ENCODE measurements at places on chromosomes 1 and 21.
A peak's percentile ranks its signal among the peaks of the same experiment; 100 is the strongest.

- DNase-seq, result no peak
Measured at GRCh38 chr1:54580856-54581550, 33.0 kb downstream of the ACOT11 start.

DNA sequence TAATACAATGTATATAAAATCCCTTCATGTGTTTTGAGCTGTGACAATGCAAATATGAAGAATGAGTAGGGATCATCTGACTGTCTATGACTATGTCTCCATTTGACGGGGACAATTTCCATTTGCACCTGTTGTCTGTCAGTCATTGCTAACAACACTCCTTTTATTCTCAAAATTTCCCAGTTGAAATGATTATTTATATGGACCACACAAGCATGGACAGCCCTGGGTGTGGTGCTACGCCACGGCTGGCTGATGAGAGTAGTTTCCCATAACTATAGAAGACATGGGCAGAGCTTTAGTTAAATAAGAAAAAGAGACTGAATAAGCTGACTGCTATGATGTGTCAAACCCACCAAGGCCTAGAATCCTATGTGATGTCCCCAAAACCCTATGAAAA lies 135.8 kb downstream of the MAP3K21 start:
- no peak for DNase-seq

DNA sequence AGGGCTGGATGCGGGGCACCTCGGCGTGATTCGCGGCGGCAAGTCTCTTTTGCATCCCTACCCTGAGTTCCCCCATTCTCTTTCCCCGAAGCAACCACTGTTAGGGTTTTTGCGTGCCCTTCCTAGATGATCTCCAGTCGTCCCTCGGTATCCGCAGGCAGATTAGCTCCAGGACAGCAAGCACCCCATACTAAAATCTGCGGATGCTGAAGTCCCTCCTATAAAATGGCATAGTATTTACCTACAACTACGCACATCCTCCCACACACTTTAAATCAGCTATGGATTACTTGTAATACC lies 22.8 kb upstream of the CFAP126 start:
- DNase-seq, result no peak

- DNase-seq, result no peak
Measured at GRCh38 chr1:81377406-81377805, 423.3 kb upstream of the ADGRL2 start.

- peak; percentile 62 for DNase-seq
Measured at GRCh38 chr1:206508956-206509355, 1.6 kb downstream of the RASSF5 start.

DNA sequence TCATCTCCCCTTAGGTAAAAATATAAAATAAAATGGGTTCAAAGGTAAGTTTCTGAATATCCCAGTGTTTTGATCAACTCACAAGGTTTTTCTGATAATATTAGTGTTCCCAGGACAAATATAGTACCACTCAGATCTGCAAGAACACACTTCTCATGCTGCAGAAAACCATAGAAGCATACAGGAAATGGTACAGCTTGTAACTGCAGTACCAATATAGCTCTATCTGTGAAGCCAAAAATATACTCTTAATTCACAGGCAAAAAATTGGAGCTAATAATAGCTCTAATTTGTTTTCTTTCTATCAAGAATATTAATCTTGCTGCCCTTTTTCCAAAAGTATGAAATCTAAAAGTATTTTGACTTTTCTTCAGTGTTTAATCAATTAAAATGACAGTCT lies 13.2 kb downstream of the VPS45 start:
- DNase-seq, result no peak

GRCh38 chr1:203695116-203695515 lies 68.5 kb downstream of the ATP2B4 start:
- no peak for DNase-seq

DNA sequence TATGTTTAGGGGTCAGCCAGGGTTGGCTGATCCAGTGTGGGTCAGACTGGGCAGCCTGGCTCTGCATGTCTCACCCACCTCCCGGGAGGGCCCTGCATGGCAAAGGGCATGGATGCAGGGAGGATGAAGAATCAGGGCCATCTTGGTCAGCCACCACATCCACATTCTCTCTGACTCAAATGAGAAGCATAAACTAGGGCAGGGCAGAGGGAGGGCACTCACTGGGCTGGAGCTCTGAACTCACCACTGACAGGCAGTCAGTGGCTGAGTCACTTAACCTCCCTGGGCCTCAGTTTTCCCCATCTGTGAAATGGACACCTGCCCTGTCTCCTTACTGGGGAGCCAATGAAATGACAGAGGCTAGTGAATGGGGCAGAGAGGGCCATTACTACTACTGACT lies 4.3 kb upstream of the CELA2A start:
- peak; percentile 23 for DNase-seq

DNA sequence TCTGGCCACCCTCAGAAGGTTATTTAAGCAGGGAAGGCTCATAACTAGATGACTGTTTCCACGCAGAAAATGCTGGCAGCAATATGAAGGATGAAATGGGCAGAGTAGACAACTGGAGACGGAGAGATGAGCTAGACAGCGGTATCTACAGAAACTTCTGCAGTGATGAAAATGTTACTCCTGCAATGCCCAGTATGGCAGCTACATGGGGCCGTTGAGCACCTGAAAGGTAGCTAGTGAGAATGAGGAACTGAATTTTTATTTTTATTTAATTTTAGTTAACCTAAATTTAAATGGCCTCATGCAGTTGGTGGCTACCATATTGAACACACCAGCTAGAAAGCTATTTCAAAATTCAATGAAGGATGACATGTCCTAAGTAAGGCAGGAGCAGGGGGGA lies 27.3 kb downstream of the SIPA1L2 start:
- DNase-seq, result no peak

DNA sequence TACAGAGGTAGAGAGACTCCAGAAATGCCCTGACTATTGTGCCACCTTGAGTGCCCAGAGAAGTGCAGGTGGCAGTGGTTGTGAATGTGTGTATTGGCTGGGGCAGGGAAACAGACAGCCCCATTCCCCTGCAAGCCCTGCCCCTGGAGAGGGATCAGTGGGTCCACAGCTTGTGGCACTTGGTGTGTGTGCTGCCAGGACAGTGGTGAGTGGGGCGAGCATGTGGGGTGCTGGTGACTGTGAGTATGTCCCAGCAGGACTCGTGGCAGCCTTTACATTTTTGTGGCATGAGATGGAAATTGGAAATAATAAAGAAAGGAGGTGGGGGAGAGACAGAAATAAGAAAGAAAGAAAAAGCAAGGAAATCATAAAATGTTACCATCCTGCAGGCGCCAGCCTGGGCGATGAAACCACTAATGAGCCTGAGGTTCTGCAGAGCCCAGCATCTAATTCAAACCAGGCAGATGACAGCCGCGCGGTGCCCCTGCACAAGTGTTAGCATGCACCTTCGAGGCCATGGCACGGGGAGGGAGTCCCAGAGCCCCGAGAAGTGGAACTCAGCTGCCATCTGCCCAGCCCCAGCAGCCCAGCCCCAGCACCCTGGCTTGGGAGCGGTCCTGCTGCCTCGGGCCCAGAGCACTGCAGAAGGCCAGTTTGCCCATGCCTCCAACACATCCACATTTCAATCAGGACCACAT lies 49.1 kb upstream of the ZBTB40 start:
- peak; percentile 40 for DNase-seq

Data from EH (cell line).